Heart right ventricle (tissue), 16 donors: ENCODE measurements at places on chromosomes 1 and 21. TPM values are rescaled to one million over a fixed set of nuclear protein-coding genes. Genes with fewer than 3 reads are reported as not detected.

DNA sequence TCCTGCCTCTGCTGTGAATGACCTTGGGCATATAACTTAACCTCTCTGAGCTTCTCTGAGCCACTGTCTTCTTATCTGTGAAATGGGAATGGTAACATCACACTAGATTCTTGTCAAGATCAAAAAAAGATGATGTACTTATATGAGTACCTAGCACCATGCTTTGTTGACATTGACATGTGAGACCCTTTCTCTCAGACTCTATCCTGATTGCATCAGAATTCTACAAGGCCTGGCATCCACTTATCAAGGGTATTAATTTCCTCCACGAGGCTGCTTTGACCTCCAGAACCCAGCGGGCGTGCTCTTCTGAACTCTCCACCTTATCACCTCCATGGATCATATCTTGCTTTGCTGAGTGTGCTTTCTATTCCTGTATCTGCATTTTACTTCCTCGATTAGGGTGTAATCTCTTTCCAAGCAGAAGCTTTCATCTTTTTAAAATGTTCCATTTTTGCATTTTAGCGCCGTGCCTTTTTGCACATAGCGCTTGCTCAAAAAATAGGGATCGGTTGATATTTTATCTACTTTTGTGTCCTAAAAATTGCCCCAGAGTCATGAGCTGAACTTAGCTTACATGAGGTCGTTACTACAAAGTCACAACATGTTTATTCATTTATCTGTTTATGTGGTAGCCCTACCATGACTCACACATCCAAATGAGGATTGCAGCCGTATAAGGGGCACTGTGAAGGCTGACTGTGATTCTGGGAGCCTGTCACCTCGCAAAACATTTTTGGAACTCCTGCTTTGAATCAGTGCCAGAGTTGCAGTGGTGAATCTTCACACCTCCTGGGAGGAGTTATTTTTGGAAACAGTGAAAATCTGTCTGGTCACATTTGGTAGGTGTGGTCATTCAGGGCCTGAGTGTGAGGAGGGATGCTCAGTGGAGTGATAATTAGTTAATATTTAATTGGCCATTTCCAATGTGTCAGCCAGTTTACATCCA lies 63.2 kb downstream of the IER5 start:
- DNase-seq = no peak

DNA sequence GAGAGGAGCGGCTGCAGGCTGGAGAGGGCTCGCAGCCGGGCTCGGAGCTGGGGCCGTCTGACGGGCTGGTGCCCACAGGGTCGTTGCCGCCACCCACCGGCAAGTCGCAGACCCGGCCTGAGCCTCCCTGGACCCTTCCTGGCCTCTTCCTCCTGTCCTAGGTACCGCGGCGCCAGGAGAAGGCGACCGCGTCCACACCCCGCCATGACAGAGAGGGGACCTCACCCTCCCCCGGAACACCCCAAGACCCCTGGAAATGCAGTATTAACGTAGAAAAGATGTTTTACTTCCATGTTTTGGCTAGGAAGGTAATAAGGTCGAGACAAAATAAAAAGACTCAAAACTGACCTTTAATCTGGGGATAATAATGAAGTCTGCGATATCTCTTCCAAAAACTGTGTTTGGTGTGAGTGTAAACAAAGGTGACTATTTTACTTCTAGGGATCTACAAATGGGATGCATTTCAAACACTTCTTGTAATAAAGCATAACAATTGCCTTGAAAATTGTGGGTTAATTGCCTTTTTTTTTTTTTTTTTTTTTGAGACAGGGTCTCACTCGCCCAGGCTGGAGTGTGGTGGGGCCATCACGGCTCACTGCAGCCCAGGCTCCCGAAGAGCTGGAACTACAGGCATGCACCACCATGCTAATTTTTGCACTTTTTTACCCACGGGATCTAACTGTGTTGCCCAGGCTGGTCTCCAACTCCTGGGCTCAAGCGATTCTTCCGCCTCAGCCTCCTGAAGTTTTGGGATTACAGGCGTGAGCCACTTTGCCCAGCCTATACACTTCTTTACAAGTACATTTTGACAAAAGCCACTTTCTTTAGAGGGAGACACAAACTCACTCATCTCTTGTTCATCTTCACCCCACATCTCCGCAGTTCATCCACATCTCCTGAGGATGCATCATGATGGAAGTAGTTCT lies 838 bp upstream of the RSRP1 start:
- no peak for DNase-seq

DNA sequence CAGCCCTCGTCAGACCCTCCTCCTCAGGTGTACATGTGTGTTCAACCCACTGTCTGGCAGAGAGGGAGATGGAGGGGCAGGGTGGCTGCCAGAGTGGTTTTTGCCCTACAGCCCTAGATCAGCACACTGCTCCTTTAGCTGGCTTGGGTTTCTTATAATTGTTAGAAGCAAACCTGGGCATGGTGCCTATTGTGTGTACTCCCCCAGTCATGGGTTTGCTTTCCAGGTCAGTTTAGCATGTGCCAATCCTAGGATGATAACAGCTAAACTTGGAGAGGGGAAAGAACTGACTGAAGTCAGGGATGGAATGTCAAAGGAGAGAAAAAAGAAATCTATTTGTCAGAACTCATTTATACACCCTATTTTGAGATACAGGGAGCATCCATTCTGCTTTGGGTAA lies 63.3 kb downstream of the UCK2 start:
- no peak for DNase-seq

The SHISA4 gene
- polyA plus RNA-seq = 75.8 TPM

The FMO4 gene
- 7.6 TPM for polyA plus RNA-seq
